ENCODE measurements at places on chromosomes 16 and 17.

DNA sequence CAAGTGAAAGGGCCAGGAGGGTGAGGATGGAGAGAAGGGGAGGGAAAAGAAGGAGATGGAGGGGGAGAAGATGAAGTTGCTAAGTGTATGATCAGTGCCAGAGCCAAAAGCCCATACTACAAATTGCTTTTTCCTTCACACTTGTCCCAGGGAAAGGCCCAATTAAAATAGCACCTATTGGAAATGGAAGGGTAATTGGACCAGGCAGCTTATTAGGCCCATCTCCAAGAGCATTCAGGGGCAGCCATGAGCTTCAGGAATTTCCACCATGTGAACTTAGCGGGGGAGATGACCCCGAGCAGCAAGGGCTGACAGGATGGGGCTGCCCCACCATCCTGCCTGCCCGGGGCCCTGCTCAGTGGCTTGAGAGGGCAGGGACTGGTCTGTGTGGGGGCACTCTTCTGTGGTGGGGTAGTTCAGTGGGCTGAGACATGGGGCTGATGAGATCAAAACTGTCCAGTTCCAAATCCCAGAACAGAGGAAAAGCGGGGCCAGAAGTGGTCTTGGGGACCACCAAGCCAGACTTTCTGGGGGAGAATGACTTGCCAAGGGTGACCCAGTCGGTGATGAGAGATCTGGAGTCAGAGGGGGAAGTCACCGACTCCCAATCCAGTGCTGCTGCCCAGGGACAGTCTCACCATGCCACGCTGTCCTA lies 27.5 kb downstream of the GOSR2 start:
- no peak for DNase-seq

- DNase-seq: no peak
Observed at GRCh38 chr16:75181630-75182029, 25.3 kb downstream of the CTRB2 start.

DNA sequence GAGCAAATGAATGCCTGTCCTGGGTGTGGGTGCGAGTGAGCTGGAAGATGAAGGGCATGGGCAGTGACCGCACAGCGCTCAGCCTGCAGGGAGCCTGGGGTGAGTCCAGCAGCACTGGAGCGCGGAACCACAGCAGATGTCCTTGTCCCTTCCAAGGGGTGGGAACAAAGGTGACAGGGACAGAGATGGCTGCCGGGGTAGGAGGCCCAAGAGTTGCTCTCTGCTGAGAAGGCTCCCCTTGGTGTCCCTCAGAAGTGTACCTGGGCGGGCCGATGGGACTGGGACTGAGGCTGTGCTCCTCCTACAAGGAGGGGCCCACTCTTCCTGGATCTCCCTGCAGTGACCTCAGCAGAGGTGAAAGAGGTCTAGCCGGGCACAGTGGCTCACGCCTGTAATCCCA lies 7.6 kb upstream of the PGAP6 start:
- DNase-seq: no peak

DNA sequence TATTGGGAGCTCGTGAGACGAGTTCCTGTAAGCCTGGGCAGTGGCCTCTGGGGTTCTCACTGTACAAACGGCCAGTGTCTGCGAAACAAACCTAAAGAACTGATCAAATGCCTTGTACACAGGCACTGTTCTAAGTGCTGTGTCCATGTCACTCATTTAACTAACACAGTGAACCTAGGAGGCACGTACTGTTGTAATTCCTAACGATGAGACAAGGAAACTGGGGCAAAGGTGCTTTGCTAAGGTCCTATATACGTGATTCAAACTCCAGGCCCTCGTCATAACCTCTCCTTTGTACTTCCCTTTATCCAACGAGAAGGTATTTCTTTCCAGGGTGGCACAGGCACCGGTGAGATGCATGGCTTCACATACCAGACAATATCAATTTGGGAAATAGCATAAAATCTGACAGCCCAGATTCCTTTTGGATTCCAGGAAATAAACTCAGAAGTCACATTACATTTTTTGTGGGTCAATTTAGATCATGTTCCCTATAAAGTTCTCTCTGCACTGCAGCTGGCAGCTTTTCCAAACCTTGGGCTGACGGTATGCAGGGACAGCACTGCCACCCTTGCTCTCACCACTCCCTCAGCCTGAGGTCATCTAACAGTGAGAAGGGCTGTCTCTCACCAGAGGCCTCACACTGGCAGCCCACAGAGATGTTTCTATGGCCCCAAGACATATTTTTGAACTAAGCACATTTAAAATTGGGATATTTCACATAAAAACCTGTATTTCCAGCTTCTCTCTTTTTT lies 18.3 kb downstream of the GLYR1 start:
- no peak for DNase-seq

DNA sequence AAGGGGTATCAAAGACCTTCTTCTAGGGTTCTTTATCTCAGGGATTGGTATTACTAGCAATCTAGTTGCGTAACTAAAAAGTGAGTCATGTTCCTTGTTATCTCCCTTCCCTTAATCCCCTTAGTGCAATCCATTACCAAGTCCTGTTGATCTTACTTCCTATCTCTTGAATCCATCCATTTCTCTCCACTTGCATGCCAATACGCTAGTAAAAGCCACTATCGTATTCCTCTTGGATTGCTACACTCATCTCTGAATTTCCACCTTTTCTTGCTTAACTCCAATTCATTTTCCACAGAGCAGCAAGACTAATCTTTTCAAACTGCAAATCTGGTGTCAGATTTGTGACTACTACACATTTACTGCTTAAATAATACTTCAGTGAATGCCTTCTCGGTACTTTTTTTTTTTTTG lies 1.8 kb upstream of the ADAT1 start:
- DNase-seq: no peak

- DNase-seq: no peak
Observed at GRCh38 chr16:17331071-17331607, 139.6 kb downstream of the XYLT1 start.

DNA sequence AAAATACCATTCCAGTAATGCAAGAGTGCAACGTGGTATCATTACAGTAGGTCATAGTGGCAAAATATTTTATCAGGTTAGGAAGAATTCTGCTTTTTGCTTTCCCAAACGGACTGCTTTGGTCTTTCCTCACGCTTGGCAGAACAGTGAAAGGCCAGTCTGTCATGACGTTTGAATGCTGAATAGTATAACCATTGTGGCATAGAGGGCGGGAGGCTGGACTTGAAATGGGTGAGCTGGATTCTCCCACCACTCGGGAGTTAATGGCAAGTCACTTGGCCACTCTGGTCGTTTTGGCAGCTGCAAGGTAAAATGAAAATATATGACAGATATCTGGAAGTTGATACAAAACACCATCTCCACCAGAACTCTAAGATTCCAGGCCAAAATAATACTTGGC lies 391.2 kb downstream of the MAF start:
- no peak for DNase-seq

DNA sequence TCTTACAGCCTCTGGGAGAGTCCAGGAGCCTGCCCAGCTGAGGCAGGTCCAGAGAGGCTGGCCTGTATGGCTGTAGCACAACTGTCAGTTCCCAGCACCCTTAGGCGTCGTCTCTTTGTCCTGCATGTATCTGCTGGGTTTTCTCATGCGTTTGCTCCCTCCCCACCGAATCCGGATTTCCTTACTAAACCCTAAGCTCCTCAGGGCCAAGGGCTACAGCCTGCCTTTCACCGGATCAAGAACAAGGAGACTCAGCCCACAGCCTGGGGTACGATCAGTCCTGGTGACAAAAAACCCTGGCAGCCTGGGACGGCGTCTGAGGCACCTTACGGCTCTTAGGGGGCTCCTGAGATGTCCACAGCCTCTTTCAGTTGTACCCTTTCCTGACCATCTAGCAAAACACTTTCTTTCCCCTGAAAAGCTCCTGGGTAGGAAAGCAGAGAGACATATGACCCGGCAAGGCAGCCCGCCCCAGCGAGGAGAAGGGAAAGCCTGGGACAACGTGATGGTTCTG lies 12.2 kb downstream of the HIC1 start:
- no peak for DNase-seq
